ENCODE measurements at places on chromosomes 7 and 10.
A peak's percentile ranks its signal among the peaks of the same experiment; 100 is the strongest.

DNA sequence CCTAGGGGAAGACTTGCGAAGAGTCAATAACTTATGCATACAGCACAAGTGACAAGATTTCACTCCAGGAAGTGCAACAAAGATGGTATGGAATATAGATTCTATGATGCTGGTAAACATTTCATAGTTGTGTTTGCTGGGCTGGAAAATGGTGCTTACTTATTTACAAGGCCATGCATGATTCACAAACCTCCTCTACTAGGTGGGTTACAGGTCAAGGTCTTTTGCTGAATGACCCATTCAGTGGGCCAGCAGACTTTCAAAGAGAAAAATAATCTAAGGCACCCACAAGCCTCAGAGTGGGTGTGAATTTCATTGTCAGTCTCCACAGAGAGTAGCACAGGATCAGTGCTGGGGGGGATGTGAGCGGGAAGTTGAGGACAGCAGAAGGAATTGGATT lies 378.5 kb downstream of the PLXNA4 start:
- H3K27ac ChIP-seq: no peak overlapping the region
- H3K4me1 ChIP-seq: no peaks in the 10 kb centered on the region
- DNase-seq: no peak
- no peak overlapping the region for H3K4me3 ChIP-seq

- no peak overlapping the region for H3K27ac ChIP-seq
- no peaks in the 10 kb centered on the region for H3K36me3 ChIP-seq
- DNase-seq: no peak
- H3K27me3 ChIP-seq: no peaks in the 10 kb centered on the region
These were observed 17.9 kb downstream of the CLRN3 start for GRCh38 chr10:127874671-127875448.

DNA sequence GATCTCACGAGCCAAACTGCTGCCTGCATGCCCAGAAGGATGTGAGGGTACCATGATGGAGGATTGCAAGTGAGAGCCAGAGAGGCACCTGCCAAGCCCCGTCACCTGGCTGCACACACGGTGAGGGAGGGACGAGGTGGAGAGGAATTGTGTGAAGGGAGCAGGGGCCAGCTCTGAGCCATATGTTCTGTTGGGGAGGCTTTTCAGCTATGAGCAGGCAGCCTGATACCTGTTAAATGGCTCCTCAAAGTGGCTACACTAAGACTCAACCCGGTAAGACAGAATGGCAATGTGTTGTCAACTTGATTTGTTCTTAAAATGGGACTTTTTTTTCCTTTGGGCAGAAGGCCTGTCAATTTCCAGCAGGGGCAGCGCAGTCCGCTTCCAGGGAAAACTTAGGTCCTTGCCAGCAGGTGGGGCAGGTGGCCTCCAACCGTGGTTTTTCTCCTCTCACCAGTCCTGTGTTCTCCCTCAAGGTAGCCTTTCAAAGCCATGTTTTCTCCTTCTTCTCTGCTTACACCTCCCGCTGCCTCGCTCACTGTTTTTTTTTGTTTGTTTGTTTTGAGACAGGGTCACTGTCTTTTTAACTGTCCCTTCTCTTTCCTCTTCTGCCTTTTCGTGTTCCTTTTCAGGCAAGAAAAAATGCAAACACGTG lies 57.7 kb upstream of the ZNRF2 start:
- H3K36me3 ChIP-seq: no peaks in the 10 kb centered on the region
- peaks cover 24% of the 10 kb centered on the region for H3K4me1 ChIP-seq
- H3K27me3 ChIP-seq: no peaks in the 10 kb centered on the region

DNA sequence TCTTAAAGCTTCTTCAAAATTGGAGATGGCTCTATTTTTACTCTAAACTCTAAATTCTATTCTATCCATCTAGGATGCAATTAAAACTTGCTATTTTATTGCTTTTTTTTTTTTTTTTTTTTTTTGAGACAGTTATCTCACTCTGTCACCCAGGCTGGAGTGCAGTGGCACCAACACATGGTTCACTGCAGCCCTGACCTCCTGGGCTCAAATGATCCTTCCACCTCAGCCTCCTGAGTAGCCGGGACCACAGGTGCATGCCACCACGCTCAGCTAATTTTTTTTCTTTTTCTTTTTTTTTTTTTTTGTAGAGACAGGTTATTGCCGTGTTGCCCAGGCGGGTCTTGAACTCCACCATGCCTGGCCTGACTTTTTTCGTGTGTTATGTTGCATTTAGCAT lies 41.2 kb downstream of the DNAJC1 start:
- H3K27ac ChIP-seq: no peak overlapping the region
- no peak overlapping the region for H3K4me3 ChIP-seq
- no peaks in the 10 kb centered on the region for H3K4me1 ChIP-seq
- no peak for DNase-seq

DNA sequence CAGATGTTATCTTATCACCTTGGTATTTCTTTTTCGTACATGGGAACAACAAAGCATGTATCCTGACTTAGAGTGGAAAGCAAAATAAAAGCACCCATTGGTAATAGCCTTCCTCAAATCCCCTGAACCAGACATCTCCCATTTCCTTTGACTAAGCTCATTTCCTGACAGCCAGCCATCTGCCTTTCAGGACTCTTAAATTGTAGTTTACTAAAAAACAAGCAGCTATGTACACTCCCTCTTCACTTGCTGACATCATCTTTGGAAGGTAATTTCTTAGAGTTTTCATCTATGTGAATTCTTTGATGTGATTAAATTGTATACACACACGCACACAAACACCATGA lies 40.7 kb downstream of the ARL4A start:
- no peaks in the 10 kb centered on the region for H3K27me3 ChIP-seq
- peaks cover 8% of the 10 kb centered on the region for H3K4me1 ChIP-seq
- DNase-seq: no peak
- H3K4me3 ChIP-seq: no peak overlapping the region
- no peaks in the 10 kb centered on the region for H3K36me3 ChIP-seq
- no peak overlapping the region for H3K27ac ChIP-seq

DNA sequence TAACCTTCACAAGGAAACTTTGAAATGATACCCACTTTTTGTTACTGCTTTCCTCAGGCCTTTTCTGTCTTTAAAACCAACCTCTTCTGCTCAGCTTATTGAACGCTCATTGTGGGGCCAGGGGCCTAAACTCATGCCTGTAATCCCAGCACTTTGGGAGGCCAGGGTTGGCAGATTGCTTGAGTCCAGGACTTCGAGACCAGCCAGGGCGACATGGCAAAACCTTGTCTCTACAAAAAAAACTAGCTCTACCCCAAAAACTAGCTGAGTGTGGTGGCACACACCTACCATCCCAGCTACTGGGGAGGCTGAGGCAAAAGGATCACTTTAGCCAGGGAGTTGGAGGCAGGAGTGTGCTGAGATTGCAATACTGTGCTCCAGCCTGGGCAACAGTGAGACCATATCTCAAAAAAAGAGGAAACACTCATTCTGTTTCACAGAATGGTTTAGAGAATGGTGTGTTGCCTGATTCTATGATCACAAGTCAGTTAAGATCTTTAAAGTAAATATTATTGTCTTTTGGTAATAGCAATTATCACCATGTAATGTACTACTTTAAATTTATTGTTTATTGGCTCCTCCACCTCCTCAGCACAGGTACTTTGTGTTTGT lies 51.1 kb downstream of the KCTD7 start:
- no peaks in the 10 kb centered on the region for H3K36me3 ChIP-seq
- no peak overlapping the region for H3K4me3 ChIP-seq
- H3K4me1 ChIP-seq: peaks cover 55% of the 10 kb centered on the region

GRCh38 chr10:15815242-15815885 lies 44.9 kb downstream of the MINDY3 start:
- H3K36me3 ChIP-seq: no peaks in the 10 kb centered on the region
- DNase-seq: no peak
- H3K27me3 ChIP-seq: no peaks in the 10 kb centered on the region
- H3K4me3 ChIP-seq: no peak overlapping the region
- no peak overlapping the region for H3K27ac ChIP-seq

DNA sequence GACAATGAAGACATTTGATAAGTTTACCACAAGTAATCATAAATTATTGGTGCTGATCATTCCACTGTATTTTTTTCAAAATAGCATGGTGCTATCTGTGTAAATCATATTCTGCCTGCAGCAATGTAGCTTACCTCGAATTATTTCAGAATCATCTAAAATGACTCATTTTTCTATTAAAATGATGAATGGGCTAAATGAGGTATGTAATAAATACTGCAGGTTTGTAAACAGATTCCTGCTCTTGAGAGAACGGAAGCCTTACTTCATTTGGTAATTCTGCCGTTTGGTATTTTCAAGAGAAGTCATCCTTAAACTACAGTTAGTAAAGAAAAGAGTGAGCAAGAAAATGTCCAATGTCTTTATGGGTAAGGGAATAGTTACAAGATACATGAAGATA lies 115.9 kb downstream of the CHCHD3 start:
- H3K4me3 ChIP-seq: no peak overlapping the region
- H3K36me3 ChIP-seq: no peaks in the 10 kb centered on the region
- no peaks in the 10 kb centered on the region for H3K4me1 ChIP-seq
- DNase-seq: no peak
- H3K27ac ChIP-seq: no peak overlapping the region

DNA sequence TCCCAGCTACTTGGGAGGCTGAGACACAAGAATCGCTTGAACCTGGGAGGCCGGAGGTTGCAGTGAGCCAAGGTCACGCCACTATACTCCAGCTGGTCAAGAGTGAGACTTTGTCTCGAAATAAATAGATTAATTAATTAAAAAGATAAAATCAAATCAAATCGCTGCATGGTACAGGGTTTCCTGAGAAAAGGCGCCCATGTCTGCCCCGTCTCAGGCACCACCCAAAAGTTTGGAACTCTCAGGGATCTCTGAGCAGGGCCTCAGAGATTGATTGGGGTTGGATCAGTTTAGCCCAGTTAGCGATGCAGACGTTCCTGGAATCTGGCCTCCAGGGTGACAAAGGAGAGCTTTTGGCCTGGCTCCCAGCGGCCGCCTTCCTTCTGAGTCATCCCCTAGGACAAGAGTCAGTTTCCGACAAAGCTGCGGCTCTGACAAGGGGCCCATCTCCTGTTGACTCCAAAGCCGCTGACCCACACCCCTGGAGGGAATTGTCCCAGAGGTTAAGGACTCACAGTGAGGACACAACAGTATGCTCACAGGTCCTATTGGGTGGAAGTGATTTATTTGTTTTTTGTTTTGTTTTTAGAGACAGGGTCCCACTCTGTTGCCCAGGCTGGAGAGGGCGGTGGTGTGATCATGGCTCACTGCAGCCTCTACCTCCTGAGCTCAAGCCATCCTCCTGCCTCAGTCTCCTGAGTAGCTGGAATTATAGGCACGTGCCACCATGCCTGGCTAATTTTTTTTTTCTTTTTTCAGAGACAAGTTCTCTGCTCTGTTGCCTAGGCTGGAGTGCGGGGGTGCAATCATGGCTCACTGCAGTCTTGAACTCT lies 6.8 kb downstream of the ORAI2 start:
- no peak for DNase-seq
- H3K27me3 ChIP-seq: no peaks in the 10 kb centered on the region
- no peaks in the 10 kb centered on the region for H3K4me1 ChIP-seq
- H3K4me3 ChIP-seq: no peak overlapping the region
- no peaks in the 10 kb centered on the region for H3K36me3 ChIP-seq

- H3K4me1 ChIP-seq: peaks cover 34% of the 10 kb centered on the region
- DNase-seq: no peak
- H3K36me3 ChIP-seq: no peaks in the 10 kb centered on the region
These were observed 1.3 kb upstream of the CCDC136 start for GRCh38 chr7:128790315-128791041.

- H3K4me3 ChIP-seq: no peak overlapping the region
- no peak overlapping the region for H3K27ac ChIP-seq
- peaks cover 12% of the 10 kb centered on the region for H3K4me1 ChIP-seq
- no peak for DNase-seq
These were observed 59.5 kb downstream of the CACNA2D1 start for GRCh38 chr7:82384051-82384464.

- no peaks in the 10 kb centered on the region for H3K36me3 ChIP-seq
- H3K27ac ChIP-seq: no peak overlapping the region
- no peak for DNase-seq
- H3K4me3 ChIP-seq: no peak overlapping the region
- no peaks in the 10 kb centered on the region for H3K27me3 ChIP-seq
These were observed 3.3 kb downstream of the PLEKHS1 start for GRCh38 chr10:113754768-113755167.

GRCh38 chr7:69283421-69283820 lies 314.9 kb upstream of the AUTS2 start:
- no peaks in the 10 kb centered on the region for H3K36me3 ChIP-seq
- H3K4me1 ChIP-seq: peaks cover 10% of the 10 kb centered on the region
- H3K27ac ChIP-seq: no peak overlapping the region
- no peak for DNase-seq
- no peak overlapping the region for H3K4me3 ChIP-seq
- no peaks in the 10 kb centered on the region for H3K27me3 ChIP-seq

GRCh38 chr7:112510001-112510742 lies 29.4 kb downstream of the LSMEM1 start:
- no peak overlapping the region for H3K27ac ChIP-seq
- H3K4me3 ChIP-seq: no peak overlapping the region
- H3K36me3 ChIP-seq: no peaks in the 10 kb centered on the region
- no peaks in the 10 kb centered on the region for H3K27me3 ChIP-seq
- no peak for DNase-seq

GRCh38 chr7:81140775-81141174 lies 221.9 kb upstream of the SEMA3C start:
- no peaks in the 10 kb centered on the region for H3K27me3 ChIP-seq
- no peak for DNase-seq
- no peaks in the 10 kb centered on the region for H3K36me3 ChIP-seq
- H3K4me1 ChIP-seq: no peaks in the 10 kb centered on the region

- H3K4me3 ChIP-seq: peak overlapping the region; percentile 34
- no peaks in the 10 kb centered on the region for H3K27me3 ChIP-seq
- peak overlapping the region; percentile 52 for H3K27ac ChIP-seq
- peaks cover 17% of the 10 kb centered on the region for H3K4me1 ChIP-seq
- no peak for DNase-seq
These were observed 7.0 kb downstream of the AIMP2 start for GRCh38 chr7:6015917-6016652.

DNA sequence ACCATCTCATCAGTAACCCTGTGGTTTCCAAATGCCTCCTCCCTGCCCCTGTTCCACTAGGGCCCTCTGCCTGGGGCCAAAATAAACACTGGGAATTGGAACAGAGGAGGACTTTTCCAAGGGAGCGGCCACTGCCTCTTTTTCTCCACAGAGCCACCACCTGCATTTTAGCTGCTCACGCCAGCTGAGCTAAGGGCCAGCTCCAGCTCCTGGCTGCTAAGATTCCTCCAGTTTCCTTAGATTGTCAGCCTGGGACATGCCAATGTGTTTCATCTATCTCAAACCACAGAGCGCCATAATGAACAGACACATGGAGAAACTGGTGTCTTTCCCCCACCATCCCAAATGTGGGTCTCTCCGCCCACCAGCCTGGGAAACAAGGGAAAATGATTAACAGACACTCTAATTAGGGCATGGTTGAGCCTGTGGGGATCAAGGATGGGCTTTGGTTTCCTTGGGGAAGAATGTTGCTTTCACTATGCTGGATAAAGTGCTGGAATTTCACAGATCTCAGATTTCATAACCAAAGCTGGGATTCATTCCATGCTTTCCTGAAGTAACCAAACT lies 52.2 kb downstream of the ASB13 start:
- peak overlapping the region; percentile 37 for H3K27ac ChIP-seq
- no peak overlapping the region for H3K4me3 ChIP-seq
- no peaks in the 10 kb centered on the region for H3K36me3 ChIP-seq
- H3K27me3 ChIP-seq: no peaks in the 10 kb centered on the region
- H3K4me1 ChIP-seq: peaks cover 90% of the 10 kb centered on the region
- DNase-seq: no peak
